Activated T-cell treated with anti-CD3 and anti-CD28 coated beads for 1 hour (primary cell): ENCODE measurements at places on chromosomes 2 and 18.

DNA sequence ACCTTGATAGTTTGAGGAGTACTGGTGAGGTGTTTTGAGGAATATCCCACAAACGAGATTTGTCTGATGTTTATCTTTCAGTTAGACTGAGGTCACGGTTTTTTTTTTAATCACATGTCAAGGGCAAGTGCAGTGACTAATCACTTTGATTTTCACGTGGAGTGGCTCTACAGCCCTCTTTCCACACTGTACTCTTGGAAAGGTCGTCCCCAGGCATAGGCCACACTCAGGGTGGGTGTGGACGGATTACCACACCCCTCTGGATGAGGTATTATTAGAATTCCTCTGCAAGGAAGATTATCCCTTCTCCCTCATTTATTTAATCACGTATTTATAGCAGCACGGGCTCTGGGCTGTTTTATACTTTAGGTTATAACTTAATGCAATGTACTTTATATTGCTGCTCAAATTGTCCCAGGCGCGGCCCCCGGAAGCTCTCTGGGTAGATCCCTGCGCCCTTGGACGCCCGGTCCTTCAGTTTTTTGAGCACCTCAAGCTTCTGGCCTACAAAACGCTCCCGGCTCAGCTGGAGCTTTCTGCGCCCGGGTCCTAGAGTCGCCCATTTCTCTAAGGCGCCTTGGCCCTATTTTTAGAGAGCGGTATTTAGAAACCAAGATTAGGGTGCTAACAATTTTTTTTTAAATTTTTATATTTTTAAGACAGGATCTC is 515 bp upstream of the PLEKHB2 start:
- DNase-seq = peak; percentile 17

DNA sequence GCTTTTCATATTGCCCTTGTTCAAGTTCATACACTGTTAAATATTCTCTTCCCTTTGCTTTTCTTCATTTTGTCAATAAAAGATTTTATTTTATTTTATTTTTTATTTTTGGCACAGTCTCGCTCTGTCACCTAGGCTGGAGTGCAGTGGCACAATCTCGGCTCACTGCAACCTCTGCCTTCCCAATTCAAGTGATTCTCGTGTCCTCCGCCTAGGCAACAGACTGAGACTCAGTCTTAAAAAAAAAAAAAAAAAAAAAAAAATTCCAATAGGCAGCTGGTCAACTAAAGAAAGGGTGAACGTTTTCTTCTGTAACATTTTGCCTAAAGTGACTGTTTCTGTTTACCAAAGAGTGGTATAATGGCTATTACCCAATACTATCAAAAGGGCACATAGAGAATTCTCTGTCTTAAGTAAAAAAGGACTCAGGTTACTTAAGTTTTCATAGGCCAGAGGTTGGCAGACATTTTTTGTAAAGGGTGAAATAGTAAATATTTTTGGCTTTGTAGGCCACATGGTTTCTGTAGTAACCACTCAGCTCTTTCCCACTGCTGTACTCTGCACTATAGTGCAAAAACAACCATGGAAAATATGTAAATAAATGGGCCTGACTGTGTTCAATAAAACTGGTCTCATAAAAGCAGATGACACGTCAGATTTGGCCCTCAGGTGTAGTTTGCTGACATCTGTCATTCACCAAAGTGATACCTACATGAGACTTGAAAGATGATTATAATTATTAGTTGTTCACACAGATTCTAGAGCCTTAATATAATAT is 113.4 kb downstream of the MIB1 start:
- DNase-seq = no peak

DNA sequence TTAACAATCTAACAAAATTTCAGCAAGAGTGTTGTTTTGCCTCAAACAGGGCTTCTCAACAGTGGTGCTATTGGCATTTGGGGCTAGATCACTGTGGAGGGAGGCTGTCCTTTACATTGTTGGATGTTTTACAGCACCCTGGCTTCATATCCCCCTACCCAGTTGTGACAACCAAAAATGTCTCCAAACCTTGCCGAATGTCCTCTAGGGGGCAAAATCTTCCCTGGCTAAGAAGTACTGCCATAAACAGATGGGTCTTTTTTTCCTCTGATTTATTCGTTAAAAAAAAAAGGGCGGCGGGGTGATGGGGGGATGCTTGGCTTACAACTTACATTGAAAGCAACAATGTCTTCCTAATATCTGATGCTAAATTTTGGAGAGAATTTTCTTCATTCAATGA is 207.6 kb upstream of the CCDC150 start:
- DNase-seq = no peak

DNA sequence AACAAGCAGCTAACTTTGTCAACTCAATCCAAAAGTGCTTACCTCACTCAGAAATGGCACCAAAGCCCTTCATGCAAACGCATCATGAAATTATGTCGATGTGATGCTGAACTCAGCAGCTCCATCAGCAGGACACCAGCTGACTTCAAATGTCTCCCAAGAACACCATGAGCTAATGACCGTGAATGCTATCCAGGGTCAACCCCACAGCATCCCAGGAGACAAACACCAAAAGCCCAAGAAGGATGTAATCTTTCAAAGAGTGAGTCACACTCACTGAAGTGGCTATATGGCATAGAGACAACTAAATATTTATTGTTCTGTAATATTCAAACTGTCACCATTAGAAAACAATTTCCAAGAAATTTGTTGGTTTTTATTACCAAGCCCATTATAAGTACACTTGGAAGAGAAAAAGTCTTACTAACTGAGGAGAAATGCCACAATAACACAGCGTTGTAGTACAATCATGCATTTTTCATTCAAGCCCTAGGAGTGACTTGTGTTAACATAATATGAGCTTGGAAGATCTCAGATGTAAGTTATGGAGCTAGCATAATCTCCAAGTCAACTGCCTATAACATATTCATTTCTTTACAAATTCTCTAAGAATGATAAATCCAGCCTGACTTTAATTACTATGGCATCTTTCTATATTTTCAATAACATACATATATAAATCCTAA is 165.0 kb upstream of the CCDC68 start:
- no peak for DNase-seq

DNA sequence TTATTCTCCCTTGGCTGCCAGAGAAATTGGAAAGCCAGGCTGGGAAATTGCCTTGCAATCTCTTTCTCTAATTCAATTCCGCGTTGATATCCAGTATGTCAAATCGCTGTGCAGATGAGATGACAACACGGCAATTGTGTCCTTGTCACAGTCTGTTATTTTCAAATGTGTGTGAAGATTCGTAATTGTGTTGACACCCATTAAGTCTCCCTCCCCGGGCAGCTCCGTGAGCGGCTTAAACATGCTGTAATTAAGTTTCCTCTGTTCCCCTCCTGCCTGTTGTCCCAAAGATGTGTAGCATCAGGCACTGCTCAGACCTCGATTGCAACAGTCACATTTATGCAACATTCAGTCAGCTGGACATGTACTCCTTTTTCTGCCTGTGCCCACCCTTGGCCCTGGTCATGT is 209.5 kb downstream of the LPIN1 start:
- no peak for DNase-seq

DNA sequence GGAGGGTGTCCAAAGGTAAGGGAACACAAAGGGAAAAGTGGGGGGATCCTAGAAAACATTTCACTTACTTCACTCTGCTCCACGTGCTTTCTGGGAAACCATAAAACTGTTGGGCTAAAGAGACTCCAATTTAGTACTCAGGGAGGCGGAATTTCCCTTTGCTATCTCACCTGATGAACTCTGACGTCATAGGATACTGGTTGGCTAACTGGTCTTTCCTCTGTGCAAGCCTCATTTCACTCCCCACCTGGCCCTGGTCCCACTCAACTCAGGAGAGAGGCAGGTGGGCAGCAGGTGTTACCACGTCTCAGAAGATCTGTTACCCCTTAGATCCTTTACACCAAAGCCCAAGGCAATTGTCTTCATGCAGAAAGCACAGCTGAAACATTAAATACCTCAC is 51.8 kb upstream of the PMAIP1 start:
- no peak for DNase-seq

- DNase-seq = no peak
Observed at GRCh38 chr2:163983911-163984310, 248.1 kb upstream of the FIGN start.

GRCh38 chr2:3709225-3709624 is 5.8 kb downstream of the DCDC2C start:
- DNase-seq = no peak

DNA sequence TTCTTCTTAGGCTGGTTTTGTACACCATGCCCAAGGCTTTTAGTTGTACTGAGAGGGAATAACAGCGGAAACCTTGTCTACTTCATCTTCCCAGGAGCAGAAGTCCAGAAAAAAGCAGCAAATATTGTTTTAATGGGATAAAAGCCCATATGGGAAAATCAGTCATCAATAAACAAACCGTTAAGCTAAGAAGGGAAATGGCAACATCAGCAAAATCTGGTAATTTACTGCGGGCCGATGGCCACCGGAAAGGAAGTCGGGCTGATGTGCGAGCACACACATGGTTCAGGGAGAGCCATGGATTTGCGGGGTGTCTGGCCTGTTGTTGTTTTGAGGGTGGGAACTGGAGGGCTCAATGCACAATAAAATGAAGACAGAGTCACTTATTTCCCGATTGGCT is 300.7 kb upstream of the RAB6C start:
- DNase-seq = no peak

GRCh38 chr2:180358458-180358857 is 351.4 kb upstream of the CWC22 start:
- no peak for DNase-seq

DNA sequence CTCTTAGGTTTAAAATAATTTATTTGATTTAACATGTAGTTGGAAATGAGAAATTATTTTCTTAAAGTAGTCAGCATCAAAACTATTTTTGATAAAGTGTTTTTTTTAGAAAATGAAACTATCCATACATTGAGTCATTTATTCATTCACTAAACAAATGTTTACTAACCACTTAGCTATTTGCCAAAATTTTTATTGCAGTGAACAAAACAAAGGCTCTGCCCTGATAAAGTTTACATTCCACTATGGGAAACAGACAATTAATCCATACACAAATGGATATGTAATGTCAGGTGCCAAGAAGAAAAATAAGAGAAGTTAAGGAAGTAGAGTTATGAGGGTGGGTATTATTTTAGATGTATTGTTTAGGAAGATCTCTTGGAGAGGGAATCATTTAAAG is 19.1 kb upstream of the CCDC178 start:
- DNase-seq = no peak

GRCh38 chr2:36824273-36824672 is 127.8 kb downstream of the VIT start:
- DNase-seq = no peak

- DNase-seq = no peak
Observed at GRCh38 chr18:14075196-14075595, 57.0 kb downstream of the ZNF519 start.

GRCh38 chr18:46283268-46283667 is 179.1 kb downstream of the HAUS1 start:
- DNase-seq = no peak

GRCh38 chr18:48249854-48250253 is 159.3 kb downstream of the ZBTB7C start:
- no peak for DNase-seq

DNA sequence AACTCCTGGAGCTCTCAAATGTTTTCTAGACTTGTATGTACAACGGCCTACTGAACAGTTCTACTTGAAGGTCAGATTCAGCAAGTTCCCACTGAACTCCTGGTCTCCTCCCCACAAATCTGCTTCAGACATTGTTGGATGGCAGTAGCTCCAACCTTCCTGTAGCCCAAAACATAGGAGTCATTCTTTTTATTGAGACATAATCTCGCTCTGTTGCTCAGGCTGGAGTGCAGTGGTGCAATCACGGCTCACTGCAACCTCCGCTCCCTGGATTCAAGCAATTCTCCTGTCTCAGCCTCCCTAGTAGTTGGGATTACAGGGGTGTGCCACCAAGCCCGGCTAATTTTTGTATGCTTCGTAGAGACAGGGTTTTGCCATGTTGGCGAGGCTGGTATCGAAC is 47.3 kb downstream of the QPCT start:
- no peak for DNase-seq

DNA sequence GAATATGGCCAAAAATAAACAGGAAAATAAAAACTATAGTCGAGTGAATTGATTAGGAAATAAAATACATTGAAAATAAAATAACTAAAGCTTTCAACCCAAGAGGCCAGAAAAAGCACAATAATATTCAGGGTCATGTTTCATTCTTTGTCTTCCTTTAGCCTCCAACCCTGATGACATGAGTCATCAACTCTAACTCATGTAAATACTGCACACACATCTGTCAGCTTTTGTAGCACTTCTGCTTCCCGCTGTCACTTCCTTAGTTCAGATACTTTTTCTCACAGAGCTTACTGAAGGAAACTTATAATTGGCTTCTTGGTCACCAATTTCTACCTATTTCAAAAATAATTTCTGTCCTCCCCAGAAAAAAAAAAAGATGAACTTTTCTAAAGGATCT is 112.8 kb downstream of the UPP2 start:
- no peak for DNase-seq

DNA sequence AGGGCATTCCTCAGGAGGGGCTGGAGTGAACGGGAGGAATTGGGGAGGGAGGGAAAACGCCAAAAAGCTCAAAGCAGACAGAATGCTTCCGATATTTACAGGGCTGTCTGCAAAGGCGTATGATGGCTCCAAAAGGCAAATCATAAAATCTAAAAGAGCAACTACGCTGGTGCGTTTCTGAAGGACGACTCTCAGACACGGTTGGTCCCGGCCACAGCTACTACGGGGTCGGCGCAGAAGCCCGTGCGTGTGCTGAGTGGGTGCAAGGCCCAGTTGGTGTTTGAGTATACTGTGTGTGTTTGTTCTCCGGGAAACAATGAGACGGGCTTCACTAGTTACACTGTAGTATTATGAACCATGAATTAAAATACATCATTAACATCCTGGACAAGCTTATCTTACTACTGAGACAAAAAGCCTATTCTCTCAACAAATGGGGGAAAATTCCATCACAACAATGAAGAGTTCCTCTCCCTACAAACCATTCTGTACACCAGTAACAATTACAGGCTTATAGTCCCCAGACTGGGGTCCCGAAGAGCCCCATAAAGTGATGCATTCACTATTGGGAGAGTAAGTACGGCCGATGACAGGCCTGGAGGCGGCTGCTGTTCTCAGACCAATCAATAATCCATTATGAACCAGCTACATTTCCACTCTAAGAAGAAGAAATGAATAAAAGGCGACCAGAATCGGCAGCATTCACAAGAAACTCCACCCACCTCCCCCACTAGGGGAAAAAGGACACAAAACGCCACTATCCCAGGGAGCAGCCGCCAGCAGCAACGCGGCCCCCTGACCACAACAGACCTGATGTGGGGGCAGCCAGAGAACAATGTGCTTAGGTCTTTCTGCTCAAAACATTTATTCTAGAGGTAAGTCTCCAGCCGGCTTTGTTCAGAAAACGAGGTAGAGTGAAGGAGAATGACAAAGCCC is 43.4 kb downstream of the ZNF516 start:
- no peak for DNase-seq
